ENCODE measurements at places on chromosomes 2 and 18.

DNA sequence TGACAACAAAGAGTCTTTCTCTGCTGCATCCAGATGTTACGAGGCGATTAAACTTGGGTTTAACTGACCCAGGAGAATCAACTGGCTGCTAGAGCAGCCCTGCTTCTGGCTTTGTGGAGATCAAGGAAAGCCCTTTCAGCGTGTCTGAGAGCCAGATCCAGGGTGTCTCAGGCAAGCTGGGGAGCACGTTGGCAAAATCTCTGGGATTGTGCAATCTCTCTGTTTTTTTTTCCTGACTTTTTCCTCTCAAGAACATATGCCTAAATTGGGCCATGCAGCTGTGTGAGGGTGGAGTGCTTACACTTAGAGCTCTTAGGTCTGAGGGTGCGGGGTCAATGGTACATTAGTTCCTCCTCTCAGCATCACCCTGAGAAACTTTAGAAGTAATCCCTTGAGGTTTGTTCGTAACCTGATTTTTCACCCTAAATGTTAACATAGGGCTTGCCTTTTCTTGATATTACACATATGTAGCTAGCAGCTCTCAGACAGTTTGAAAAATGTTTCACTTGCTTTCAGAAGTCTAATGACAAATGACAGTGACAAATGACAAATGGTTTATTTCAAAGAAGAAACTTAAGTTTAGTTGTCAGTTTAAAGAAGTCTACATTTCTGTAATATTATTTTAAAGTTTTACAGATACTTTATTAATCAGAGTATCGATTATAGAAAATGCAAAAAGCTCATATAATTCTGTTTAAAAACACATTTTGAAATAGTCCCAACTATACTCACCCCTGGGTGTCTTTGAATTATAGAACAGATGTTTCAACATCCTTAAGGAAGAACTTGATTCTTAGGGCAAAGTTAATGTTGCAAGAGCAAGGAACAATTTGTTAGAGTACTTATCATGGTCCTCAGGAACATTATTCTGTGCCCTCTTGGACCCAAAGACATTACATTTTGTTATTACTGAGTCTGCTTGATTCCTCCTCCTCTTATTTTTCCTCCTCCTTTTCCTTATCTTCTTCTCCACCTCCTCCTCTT, 38.4 kb upstream of the ZSWIM2 start:
- DNase-seq, result no peak

DNA sequence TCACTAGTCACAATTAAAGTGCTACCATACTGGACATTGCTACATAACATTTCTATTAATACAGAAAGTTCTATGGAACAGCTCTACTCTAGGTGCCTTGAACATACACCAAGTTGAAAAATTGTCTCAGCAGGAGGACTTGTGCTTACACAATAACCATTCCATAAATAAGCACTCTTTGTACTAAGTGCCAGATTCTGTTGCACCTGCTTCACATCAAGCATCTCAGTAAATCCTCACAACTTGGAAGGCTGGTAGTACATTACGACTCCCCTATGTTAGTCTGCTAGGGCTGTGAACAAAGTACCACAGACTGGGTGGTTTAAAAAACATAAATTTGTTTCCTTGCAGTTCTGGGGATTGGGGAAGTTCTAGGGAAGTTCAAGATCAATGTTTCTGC, 296.9 kb upstream of the NCKAP5 start:
- no peak for DNase-seq

- DNase-seq, result no peak
These were observed 188.7 kb downstream of the ANKRD44 start for GRCh38 chr2:197121756-197122385.

GRCh38 chr18:64115881-64116280, 33.0 kb downstream of the LINC00305 start:
- no peak for DNase-seq

DNA sequence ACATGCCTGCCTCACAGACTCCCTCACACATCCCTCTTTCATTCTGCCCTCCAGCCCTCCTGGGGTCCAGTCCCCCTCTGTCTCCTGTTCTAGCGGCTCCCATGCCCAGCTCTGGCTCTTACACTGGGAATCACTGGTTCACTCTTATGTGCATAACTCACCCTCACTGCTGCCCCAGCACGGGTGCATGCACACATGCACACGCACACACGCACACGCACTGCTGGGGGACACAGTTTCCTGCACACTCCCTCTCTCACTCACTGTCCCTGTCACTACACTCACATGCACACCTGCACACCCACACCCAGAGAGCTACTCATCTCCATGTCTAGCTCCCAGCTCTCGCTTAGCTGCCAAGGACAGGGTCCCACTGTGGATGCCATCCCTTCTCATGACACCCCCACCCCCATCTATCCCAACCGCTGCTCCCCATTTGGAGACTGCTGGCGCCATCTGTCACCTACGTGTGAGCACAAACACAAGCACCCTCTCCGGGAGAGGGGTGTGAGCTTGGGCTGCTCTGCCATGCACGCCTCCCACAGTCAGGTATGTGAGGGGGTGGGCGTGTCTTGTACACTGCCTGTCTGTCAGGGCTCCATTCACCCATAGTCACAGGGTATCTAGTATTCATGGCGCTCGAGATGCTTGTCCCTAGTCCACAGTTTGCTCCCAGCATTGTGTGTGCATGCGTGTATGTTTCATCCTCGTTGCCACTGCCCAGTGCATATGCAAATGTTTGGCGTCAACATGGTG, 1.8 kb downstream of the ASIC4 start:
- no peak for DNase-seq

DNA sequence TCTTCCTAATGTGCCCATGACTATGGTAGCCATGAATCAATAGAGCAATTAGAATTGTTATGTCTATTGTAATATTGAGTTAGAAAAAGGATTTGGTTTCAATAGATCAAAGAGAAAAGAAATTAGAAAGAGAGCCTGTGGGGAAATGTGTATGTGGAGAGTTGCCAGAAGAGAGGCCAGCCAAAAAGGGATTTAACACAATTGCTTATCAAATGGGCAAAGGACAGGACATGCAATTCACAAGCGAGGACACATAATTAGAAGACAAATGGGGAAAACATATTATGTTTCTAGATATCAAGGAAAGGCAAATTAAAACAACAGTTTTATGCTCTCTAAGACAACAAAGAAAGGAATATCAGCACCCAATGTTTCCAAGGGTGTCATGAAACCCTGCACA, 403.2 kb upstream of the KLHL29 start:
- DNase-seq, result no peak

DNA sequence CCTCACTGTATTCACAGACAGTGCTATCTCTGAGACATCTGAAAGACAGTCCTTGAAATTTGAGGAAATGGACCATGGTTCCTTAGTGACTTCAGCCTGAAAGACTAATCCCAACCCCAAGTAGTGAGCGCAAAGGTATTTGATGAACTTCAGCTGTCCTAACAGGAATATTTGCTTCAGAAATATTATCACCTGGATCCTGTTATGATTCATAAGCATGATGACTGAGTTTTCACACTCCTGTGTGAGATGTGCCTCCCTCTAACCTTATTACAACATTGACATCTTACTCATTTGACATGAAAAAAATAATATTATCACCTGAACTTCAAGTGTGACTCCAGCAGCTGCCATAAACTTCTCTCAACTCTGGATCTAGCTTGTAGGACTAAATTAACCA, 11.6 kb upstream of the MRPL19 start:
- no peak for DNase-seq

GRCh38 chr2:118255301-118255700, 167.0 kb downstream of the INSIG2 start:
- no peak for DNase-seq

GRCh38 chr2:129813404-129813803, 166.1 kb upstream of the RAB6C start:
- DNase-seq, result no peak

GRCh38 chr2:232839411-232840079, 30.5 kb upstream of the SNORC start:
- DNase-seq, result no peak

- DNase-seq, result no peak
These were observed 93.4 kb upstream of the THOC1 start for GRCh38 chr18:361100-361732.

DNA sequence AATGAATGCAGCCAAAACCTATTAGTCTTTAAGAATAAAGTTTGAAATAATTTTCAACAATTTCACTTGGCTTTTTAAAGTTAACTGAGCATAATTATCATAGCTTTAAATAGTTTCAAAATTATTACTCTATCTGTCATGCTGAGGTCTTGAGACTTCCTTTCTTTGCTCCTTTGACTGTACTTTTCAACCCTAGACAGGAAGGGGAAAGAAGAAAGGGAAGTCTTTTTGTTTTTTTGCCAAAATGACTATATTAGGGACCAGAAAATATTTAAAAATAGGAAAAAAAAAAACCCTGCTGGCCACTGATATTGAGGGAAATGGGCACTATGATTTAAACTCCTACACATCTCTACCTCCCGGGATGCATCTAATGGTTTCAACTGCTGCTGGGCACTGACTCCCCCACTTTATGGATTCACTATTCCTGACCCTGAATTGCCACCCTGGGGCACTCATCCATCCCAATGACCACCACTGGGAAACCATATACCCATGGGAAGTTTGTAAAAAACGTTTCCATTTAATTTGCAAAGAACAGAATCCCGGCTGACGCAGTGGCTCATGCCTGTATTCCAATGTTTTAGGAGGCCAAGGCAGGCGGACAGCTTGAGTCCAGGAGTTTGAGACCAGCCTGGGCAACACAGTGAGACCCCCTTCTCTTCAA, 50.5 kb downstream of the GAREM1 start:
- DNase-seq, result no peak

DNA sequence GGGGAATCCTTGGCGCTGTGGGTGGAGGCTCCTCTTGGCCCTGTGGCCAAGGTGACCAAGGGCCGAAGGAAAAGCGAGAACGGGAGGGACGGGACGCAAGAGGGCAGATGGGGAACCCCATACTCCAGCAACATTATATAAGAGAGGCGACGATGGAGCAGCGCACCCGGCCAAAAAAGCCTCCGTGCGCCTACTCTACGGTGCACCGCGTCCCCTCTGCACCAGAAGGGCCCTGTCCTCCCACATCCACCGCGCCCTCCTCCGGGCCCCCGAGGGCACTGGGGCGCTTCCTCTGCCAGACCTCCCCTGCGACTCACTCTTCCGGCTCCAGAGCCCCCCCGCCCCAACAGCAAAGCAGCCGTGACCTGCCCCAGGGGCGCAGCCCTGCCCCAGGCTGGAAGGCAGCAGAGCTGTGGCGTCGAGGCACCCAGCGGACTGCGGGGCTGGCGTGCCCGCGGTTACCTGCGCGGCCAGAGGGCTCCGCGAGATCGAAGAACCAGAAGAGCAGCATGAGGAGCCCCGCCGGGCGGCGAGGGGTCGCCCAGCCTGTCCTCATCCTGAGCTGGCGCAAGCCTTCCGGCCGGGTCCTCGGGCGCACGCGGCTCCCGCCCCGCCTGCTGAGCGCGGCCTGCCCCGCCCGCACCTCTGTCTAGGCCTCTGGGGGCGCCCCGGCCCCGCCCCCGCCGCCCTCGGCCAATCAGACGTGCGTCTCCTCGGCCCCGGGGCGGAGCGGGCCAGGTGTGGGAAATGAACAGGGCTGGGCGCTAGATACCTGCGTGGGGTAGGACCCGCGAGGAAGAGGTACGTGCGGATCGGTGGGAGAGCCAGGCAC, 106.3 kb upstream of the CD302 start:
- peak; percentile 82 for DNase-seq

GRCh38 chr2:74646834-74647482, 1.2 kb downstream of the M1AP start:
- no peak for DNase-seq

- no peak for DNase-seq
These were observed 182.2 kb downstream of the FIGN start for GRCh38 chr2:163553601-163554000.

DNA sequence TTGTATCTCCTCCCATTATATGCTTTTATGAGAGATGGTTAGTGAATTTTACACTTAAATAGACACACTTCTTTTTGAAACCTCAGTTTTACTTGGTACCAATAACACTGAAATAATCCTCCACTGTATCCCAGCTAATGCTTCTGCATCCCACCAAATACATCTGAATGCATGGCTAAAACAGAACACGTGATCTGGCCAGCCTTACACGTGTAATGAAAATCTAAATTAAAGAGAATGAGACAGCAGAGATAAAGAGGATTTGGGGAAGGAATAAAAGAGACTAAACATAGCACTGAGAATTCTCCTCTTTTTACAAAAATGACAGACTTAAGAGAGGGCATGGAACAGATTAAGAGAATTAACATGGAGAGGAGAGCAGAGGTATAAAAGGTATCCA, 612.2 kb downstream of the NRXN1 start:
- no peak for DNase-seq

- no peak for DNase-seq
These were observed 403 bp upstream of the CLUL1 start for GRCh38 chr18:596288-596881.

GRCh38 chr18:27520401-27520800, 335.3 kb upstream of the CHST9 start:
- no peak for DNase-seq

All from stimulated activated CD4-positive, alpha-beta T cell treated with anti-CD3 and anti-CD28 coated beads, Interleukin-2, amount 100 ng/mL, for 24 hours (primary cell).